ENCODE measurements at places on chromosomes 11 and 22.
A peak's percentile ranks its signal among the peaks of the same experiment; 100 is the strongest.

DNA sequence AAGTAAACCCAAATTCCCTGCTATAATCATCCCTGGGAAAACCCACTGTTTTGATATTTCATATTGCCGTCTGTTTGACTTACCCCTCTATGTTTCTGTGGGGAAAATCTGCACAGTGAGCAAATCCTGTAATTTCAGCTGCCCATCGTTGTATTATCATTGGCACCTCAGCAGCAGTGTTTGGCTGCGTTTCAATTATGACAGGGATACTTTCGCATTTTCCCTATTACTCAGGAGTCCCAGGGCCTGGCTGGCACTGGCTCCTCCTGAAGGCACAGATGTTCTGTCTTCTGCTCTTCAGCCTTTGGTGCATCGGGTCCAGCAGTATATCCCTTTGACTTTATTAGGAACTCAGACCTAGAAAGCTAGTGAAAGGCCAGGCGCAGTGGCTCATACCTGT, 12.2 kb upstream of the MMP12 start:
- DNase-seq, result no peak

- no peak for DNase-seq
These were observed 81.0 kb downstream of the MYEOV start for GRCh38 chr11:69374946-69375310.

DNA sequence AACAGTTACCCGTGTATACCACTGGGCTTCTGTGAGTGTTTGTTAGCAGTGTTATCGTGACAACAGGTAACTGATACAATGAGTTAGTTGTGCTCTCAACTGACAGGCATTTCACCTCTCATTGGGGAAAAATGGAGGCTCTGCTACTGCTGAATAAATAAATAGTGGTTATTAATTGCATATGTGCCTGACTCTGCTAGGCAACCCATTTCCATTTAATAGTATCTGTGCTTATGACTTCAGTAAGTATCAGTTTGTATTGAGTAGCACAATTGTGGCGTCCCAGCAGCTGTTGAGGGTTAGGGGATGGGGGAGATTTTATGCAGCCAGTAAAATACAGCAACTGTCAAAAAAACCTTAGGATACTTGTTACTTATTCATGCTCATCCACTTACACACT, 123.4 kb upstream of the SEZ6L start:
- DNase-seq, result no peak

DNA sequence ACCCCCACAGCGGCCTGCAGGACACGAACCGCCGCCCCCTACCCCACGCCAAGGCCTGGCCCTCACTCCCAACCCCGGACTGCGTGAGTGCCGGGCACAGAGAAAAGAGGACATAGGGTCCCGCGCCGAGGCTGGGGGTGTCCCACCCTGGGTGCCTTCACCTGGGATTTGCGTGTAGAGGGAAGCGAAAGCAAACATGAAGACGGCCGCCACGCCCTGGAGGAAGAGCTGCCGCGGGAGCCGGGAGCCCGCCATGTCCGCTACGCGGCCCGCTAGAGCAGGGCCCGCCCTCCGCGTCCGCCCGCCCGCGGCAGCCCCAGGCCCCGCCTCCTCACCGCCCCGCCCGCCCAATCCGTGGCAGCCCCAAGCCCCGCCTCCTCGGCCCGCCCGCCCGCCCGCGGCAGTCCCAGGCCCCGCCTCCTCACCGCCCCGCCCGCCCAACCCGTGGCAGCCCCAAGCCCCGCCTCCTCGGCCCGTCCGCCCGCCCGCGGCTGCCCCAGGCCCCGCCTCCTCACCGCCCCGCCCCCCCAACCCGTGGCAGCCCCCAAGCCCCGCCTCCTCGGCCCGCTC, at the start of gene LMF2:
TSS of gene LMF2 (minus strand) at position 282 of the 570 bp plus-strand sequence. CDS start at position 255, 27 bp downstream.
- peak; percentile 80 for DNase-seq

GRCh38 chr22:37741312-37741795, 44.5 kb downstream of the TRIOBP start:
- DNase-seq, result no peak

GRCh38 chr11:105315287-105315686, 175.7 kb upstream of the CARD18 start:
- no peak for DNase-seq

DNA sequence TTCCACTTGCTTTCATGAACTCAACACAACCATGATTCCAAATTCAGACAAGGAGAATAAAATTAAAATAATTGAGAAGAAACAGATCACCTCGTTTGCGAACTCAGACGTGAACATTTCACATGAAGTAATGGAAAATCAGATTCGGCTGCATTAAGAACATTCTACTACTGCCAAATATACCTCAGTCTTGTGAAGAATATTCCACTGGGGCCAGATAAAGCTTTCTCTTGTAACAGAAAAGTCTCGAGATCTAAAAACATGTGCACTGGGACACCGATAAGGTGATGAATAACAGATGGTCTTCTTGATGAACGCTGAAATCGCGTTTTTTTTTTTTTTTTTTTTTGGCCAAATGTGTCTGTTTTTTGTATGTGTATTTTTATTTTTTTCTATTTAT, 761.1 kb downstream of the BRD1 start:
- DNase-seq, result no peak

GRCh38 chr11:63761931-63762653, 6.5 kb downstream of the ZFTA start:
- no peak for DNase-seq

DNA sequence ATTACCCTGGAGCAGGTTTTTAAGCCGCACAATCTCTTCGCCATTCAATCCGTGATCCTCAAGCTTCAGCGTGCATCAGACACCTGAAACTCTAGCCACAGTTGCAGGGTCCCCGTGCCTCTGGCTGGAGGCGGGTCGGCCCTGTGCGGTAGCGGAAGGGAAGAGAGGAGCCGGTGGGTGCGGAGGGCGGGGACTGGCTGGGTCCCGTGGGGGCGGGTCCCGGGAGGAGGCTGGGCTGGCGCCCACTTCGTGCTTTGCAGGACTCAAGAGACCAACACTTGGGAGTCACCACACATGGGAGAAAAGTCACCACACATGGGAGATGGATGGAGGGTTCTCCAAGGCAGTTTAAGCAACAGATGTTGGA, 772 bp downstream of the C22orf15 start:
- no peak for DNase-seq

GRCh38 chr11:74443071-74443864, 24.1 kb downstream of the KCNE3 start:
- DNase-seq, result no peak

DNA sequence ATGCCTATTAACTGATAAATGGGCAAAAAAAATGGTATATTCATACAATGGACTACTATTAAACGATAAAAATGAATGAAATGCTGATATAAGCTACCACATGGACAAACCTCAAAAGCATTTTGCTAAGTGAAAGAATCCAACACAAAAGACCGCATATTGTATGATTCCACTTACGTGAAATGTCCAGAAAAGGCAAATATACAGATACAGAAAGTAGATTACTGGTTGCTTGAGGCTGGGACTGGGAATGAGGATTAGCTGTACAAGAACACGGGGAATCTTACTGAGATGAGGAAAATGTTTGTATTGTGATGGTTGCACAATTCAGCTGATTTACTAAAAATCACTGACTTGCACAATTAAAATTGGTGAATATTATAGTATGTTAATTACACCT, 8.8 kb downstream of the SCUBE2 start:
- no peak for DNase-seq

- DNase-seq, result no peak
These were observed 173.9 kb upstream of the B3GAT1 start for GRCh38 chr11:134585666-134586610.

GRCh38 chr11:126172596-126173038, 38.8 kb downstream of the RPUSD4 start:
- no peak for DNase-seq

DNA sequence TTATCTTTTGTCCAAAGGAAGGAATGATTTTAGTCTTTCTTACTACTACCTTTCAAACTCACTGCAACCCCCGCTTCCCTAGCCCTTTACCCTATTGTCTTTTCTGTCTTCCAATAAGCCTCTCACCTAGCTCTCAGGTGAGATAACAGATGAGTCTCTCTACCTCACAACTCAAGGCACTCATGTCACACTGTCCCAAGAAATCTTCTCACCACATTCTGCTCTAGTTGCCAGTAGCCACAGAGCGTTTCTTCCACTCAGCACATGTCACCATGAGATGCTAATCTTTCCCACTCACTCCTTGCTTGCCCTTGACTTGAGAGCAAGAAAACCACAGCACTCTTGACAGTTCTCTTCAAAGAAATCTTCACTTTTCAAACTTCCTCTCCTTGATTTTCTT, 32.7 kb upstream of the TMEM41B start:
- DNase-seq, result no peak

DNA sequence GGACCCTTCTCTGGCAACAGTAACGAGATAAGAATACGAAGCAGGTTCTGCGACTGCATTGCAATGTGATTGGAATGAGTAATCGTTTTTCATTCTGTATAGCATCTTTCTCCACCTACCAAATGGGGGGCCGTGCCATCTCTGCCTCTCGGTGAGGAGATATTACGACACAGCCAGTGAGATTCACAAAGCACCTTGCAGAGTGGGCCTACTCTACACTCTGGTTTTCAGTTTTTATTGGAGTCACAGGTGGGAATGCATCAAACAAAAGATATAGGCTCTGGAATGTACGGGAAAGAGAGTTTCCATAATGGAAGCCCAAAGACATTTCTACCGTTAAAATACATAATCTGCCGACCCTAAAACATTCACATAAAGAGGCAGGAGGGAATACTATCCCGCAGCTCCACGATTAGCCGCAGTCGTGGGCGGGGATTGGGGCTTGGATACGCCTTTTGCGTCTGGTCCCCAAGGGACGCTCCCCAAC, 423 bp upstream of the RTN3 start:
- DNase-seq, result no peak

GRCh38 chr11:3035333-3035732, 21.9 kb downstream of the CARS1 start:
- no peak for DNase-seq

GRCh38 chr22:33327348-33327860, 269.2 kb upstream of the SYN3 start:
- no peak for DNase-seq

GRCh38 chr11:115963156-115963555, 458.9 kb upstream of the CADM1 start:
- no peak for DNase-seq

- peak; percentile 3 for DNase-seq
These were observed 35.2 kb upstream of the TFIP11 start for GRCh38 chr22:26547426-26547825.

GRCh38 chr11:30377347-30377746, 54.4 kb downstream of the ARL14EP start:
- DNase-seq, result no peak

- no peak for DNase-seq
These were observed 24.1 kb upstream of the MYRF start for GRCh38 chr11:61728066-61728939.

DNA sequence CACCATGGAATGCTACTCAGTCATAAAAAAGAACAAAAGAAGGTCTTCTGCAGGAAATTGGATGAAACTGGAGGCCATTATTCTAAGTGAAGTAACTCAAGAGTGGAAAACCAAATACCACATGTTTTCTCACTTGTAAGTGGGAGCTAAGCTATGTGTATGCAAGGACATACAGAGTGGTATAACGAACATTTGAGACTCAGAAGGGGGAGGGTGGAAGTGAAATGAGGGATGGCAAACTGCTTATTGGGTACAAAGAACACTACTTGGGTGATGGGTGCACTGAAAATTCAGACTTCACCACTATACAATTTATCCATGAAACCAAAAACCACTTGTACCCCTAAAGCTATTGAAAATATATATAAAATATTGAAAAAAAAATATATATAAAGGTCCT, 13.4 kb upstream of the CAT start:
- no peak for DNase-seq

DNA sequence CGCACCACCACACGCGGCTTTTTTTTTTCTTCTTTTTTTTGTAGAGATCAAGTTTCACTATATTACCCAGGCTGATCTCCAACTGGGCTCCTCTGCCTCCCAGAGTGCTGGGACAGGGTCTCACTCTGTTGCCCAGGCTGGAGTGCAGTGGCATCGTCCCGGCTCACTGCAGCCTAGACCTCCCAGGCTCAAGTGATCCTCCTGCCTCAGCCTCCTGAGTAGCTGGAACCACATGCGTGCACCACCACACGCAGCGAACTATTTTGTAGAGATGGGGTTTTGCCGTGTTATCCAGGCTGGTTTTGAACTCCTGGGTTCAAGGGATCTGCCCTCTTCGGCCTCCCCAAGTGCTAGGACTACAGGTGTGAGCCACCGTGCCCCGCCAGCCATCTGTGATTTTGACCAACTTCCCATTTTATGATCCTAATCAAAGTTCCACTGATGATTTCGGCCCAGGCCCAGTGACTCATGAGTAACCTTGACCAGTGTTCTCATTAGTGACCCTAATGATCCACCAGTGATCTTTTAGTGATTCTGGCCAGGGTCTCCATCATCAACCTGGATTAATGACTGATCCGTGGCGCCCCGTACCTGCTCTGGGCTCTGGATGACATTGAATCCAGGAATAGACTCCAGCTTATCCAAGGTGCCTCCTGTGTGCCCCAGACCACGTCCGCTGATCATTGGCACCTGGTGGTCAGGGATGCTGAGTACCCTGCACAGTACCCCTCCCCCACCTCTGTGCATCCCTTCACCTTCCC, 1.7 kb downstream of the TYMP start:
- no peak for DNase-seq

DNA sequence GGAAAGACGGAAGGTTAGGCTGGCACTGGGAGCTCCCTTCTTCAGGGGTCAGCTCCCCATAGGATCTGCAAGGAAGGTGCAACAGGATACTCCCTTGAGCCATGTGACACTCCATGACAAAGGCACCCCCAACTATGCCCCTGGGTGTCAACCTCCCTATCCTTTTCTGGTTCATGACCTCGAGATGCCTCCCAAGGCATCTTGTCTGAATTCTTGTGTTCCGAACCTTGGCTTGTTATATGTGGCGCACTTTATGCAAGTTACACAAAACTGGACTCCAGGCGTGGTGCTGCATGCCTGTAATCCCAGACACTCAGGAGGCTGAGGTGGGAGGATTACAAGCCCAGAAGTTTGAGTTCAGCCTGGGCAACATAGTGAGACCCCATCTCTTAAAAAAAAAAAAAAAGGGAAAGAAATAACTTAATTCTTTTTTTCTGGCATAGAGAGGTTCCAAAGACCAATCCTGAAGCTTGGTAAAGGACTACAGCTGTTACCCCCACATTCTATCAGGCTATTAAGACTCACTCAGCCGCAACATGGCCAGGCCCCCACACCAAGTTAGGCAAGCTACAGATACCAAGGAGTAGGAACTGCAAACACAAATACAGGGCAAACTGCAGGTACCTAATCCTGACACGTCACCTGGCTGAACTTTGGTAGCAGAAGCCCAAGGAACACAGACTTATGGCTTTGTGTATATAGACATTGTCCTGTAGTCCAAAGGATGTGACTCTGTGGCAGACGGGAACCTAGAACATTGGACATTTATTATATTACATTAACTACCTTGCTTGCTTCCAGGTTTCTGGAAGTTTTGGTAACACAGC, 1.4 kb downstream of the C11orf24 start:
- DNase-seq, result no peak

GRCh38 chr22:38126928-38127668, 16.6 kb upstream of the BAIAP2L2 start:
- DNase-seq, result no peak

GRCh38 chr11:84607975-84608836, 1018.9 kb downstream of the DLG2 start:
- DNase-seq, result no peak

Data from activated naive CD8-positive, alpha-beta T cell treated with anti-CD3 and anti-CD28 coated beads, Interleukin-2, amount 50 U/mL, for 16 hours (primary cell).